ENCODE measurements at places on chromosomes 6 and 20.

GRCh38 chr20:46021361-46022359 lies 7.4 kb upstream of the SLC12A5 start:
- DNase-seq, result no peak

DNA sequence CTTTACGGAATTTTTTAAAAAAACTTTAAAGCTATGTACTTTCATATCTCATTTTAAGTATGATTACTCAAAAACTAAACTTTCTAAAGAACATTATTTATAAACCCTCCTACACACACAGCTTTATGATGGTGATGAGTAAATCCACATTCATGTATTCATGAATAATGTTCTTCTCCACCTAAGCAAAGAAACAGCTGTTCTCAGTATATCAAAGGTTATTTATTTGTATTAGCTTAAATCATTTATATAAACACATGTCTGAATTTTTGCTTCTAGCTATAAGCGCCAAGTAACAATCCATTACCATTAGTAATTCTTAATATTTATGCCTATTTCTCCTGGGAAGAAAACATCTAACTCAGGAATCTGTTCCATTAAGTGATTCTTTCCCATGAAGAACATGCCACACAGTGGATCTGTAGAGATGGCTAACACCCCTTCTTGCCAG lies 63.3 kb downstream of the SMLR1 start:
- DNase-seq, result no peak

DNA sequence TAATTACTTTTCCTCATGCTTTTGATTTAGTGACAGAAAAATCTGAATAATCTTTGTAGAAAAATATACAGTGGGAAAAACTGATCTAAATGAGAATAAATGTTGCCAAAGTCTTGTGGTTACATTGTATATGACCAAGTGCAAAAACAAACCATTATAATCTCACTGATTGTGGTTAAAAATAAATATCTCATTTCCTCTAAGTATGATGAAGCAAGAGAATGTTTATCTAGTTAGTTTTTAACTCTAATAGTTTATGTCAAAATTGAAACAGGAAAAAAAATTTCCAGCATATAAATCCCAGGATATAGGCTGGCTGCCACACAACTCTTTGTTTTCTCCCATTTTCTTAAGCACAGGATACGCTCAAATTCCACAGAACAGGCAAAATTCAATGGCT lies 392.7 kb upstream of the ID4 start:
- no peak for DNase-seq

- DNase-seq, result no peak
Observed at GRCh38 chr20:17933711-17934110, 34.9 kb downstream of the SNX5 start.

GRCh38 chr6:71229477-71229876 lies 59.1 kb upstream of the OGFRL1 start:
- DNase-seq, result no peak

GRCh38 chr20:4949833-4950178 lies 51.5 kb downstream of the SLC23A2 start:
- peak; percentile 21 for DNase-seq

DNA sequence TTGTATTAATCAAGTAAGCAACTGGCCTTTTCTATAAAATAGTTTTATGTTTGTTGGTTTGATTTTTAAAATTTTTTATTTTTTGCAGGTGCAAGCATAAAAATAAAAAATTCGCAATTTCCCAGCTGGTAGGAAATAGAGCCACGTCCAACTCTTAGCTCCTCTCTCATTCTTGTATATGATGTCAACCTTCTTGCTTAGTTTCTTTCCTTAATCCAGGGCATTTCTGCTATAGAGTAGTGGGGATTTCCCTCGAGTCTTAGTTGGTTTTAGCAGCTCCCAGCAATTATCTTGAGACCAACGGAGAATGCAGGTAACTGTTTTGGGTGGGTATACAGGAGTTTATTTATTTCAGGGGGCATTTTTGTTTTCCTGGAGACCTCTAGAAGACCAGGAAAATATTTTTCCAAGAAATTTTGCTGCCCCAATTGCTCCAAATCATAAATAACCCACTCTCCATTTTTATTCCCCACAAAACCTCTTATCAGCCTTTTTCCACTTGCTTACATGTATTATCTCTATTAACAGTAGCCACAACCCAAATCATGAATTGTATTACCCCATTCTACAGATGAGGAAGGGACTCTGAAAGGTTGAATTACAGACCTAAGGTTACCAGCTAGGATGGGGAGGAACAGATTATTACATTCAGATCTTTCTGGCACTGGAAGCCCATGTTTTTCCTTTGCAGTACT lies 18.4 kb downstream of the PHACTR2 start:
- DNase-seq, result no peak

GRCh38 chr20:24406750-24407149 lies 62.7 kb upstream of the SYNDIG1 start:
- DNase-seq, result no peak

GRCh38 chr6:158059108-158059507 lies 77.4 kb downstream of the SYNJ2 start:
- DNase-seq, result no peak

DNA sequence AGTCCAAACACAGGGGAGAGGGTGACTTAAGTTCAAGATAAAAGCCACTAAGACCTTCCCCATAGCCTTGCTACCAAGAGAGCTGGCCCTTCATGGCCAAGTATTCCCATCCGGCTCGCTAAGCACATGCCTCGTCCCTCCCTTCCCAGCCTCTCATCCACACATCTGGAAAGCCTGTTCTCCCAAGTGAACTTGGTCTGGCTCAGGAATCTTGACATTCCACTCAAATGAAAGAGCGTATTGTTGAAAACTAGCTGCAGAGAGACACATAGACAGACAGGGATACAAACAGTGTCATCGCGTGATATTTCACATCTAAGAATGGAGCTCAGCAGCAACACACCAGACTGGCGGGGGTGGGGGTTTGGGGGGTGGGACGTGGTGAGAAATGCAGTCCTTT lies 182.8 kb upstream of the FOXQ1 start:
- DNase-seq, result no peak

- no peak for DNase-seq
Observed at GRCh38 chr20:50188879-50189680, 1.6 kb upstream of the CEBPB start.

Measured in GM19239 (cell line).